ENCODE measurements at places on chromosomes 7 and 10.

- DNase-seq, result no peak
Measured at GRCh38 chr7:50367570-50367969, 63.1 kb downstream of the IKZF1 start.

- no peak for DNase-seq
Measured at GRCh38 chr10:31087851-31088250, 56.2 kb upstream of the ZNF438 start.

DNA sequence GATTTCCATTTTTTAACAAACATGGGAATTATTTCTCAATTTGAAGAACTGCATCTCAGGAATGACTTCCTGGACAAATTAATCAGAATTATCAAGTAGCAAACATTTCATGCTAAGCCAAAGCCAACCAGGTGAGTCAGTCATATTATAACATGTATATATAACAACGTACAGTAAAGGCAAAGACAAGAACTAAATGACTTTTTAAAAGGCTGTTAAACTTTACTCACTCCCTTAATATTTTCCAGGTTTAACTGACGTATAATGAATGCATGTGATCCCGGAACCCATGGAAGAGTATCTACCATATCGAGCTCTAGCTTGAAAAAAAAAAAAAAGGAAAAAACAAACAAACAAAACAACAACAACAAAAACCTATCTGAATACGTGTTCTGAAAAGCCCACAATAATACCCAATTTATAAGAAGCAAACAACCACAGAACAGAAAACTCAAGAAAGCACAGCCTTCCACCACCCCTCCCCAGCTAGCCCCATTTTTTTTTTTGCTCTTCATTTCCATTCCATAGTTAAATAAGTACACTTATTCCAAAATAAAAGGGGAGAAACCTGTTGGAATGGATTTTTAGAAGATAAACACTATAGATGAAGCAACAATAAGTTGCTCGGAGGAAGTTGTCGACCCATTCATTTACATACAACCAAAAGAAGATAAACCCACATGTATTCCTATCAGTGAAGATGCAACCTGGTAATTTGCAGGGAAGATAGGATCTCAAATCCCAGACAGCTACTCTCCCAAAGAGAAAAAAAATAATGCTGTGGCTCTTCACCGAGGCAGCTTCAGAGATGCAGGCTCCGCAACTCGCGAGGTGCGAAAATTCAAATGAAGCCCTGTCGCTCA is 537 bp downstream of the NAPEPLD start:
- no peak for DNase-seq

GRCh38 chr7:149727899-149728476 is 45.4 kb downstream of the ZNF467 start:
- no peak for DNase-seq

DNA sequence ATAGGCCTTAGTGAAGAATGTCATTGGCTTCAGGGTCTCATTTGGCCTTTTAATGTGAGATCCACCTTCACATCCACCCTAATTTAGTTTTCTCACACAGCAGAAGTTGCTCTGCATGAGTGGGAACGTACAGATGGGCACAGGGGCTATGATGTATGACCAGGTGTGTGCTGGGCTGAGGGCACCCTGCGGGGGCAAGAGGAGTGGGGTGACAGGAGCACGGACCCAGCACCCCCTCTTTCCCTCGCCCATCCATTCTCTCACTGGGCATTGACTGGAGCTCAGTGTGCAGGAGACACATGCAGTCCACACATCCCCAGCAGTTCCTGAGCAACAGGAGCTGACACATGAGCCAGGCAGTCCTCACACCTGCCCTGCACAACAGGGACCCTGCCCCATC is 95.1 kb upstream of the PPP2R2D start:
- DNase-seq, result no peak

DNA sequence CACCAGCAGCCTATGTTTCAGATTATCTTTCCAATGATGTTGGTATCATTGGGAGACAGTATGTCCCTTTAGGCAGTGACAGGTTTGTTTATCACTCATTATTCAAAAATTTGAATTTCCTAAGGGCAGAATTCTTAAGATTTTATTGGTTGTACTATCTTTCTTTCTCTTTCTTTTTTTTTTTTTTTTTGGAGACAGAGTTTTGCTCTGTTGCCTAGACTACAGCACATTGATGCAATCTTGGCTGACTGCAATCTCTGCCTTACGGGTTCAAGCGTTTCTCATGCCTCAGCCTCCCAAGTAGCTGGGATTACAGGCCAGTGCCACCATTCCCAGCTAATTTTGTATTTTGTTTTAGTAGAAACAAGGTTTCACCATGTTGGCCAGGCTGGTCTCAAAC is 111.2 kb downstream of the PON1 start:
- DNase-seq, result no peak

- no peak for DNase-seq
Measured at GRCh38 chr10:22932626-22933370, 4.9 kb downstream of the ARMC3 start.

DNA sequence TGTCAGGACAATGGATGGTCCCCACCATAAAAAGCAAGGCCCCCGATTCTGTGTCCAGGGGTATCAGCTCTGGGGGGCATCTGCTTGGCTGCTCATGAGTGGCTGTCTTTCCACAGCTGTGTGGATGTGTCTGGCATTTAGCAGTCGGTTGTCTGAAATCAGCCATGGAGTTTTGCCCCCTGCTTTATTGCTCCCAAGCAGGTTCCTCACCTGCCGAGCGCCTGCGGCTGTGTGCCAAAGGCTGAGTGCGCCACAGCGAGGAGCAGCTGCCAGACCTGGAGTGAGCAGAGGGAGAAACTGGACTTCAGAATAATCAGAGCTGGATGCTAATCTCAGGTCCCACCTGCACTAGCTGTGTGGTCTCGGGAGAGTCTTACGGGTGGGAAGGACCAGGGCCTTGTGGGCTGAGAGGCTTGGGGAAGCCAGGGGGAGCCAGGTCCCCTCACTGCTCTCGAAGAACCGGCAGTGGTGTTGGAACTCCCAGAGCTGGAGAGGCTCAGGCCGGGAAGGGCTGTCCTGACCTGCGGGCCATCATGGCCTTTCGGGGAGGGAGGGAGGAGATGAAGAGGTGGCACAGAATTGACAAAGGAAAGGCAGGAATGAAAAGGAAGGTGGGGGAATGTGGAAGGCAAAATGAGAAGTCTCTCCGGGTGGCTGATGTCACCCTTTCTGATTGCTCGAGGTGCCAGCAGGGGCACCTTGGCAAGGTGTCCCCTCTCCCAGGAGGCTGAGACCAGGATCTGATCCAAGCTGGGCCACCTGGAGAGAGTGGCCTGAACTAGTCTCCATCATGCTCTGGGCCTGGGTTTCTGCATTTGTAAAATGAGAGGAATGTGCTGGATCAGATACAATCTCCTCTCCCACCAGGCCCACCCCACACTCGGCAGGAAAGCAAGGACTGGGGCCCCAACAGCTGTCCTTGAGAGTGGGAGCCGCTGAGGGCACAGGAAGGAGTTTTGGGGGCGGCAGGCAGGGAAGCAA is 30.2 kb upstream of the LEP start:
- no peak for DNase-seq

GRCh38 chr10:79189181-79189580 is 120.4 kb downstream of the ZMIZ1 start:
- no peak for DNase-seq

DNA sequence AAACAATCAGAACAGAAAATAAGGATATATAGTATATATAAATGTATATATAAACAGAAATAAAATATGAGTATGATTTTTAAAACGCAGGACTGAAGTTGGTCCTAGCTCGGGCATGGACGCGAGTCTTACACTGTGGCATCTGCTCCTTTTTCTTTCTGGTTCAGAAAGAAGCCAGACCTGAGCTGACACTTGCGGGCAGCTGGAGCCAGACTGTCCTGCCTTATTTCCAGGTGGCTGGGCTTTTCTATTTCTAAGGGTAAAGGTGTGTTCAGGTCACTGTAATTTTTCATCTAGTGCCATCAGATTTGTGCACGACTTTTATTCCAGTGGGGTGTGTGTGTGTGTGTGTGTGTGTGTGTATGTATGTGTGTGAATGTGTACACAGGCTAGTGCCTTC is 166.4 kb downstream of the GALNT17 start:
- DNase-seq, result no peak

GRCh38 chr10:35058134-35058533 is 32.0 kb downstream of the CUL2 start:
- DNase-seq, result no peak

DNA sequence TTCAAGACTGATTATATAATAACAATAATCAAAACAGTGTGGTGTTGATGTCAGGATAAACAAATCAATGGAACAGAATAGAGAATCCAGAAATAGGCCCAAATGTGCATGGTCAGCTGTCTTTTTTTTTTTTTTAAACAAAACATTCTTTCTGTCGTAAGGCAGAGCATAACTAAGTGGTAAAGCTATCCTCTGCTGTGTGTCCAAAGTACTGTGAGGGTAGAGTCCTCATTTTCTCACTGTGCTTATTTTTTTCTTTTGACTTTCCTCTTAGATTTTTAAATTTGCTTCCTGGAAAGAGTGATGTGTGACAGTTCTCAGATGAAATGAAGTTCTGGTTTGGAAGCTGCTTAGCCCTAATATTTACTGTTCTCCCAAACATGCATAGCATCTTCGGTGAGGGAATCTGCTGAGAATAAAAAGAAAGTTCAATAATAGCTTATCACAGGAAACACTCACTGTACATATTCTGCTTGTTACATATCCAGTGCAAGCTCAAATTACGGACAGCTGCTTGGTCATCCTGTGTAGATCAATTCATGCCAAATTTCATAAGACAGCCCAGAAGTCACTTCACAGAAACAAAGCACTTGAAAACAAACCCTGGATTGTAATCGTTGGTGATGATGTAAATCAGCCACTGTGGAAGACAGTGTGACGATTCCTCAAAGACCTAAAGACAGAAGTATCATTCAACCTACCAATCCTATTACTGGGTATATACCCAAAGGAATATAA is 423.9 kb downstream of the NEBL start:
- DNase-seq, result no peak

- DNase-seq, result no peak
Measured at GRCh38 chr10:11243425-11244222, 226.0 kb downstream of the CELF2 start.

- no peak for DNase-seq
Measured at GRCh38 chr10:119672291-119672690, 21.1 kb downstream of the BAG3 start.

DNA sequence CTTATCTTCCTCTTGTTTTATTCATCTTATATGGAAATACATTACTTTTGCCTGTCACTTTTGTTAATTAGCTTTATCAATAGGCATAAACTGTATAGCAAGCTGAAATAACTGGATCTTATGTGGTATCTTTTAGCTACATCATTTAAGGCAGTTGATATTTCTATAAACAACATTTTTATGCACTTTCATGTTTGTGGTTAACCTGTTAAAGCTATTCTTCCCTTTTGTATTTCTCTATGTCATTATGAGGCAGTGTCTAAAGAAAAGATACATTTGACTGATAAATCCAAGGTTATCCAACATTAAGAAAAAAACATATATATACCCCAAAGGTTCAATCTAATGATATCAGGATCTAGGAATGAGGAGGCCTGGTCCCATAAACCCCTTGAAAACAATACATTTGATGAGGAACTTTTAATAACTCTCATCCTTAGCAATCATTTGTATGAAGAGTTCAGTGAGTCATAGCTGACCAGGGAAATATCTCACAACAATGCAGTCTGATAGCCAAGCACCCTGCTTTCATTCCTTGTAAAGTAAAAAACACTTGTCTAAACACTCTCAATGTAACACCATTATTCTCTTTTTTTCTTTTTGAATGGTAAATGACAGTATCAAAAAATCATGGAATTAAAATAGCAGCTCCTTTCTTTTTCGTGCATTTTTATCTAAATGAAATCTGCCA is 300.9 kb downstream of the NEBL start:
- DNase-seq, result no peak

GRCh38 chr10:20683345-20683744 is 213.8 kb downstream of the NEBL start:
- DNase-seq, result no peak

- DNase-seq, result no peak
Measured at GRCh38 chr7:23472556-23472955, 2.3 kb upstream of the IGF2BP3 start.

All from T-helper 1 cell (primary cell).